Effector memory CD8-positive, alpha-beta T cell (primary cell): ENCODE measurements at places on chromosomes 4 and X.

GRCh38 chr4:74174421-74174820, 16.5 kb downstream of the MTHFD2L start:
- no peak for DNase-seq

- DNase-seq, result no peak
Measured at GRCh38 chr4:70556856-70557255, 35.2 kb upstream of the AMBN start.

DNA sequence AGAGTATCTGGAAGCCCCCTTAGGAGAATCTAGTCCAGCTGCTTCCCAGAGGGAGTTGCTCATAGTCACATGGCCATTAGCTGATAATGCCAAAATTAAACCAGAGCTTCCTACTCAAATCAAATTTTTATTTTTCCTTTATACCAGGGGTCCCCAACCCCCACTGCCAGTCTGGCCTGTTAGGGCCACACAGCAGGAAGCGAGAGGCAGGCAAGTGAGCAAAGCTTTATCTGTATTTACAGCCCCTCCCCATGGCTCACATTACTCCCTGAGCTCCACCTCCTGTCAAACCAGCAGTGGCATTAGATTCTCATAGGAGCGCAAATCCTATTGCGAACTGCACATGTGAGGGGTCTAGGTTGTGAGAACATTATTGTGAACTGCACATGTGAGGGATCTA, 19.2 kb upstream of the TNIP3 start:
- no peak for DNase-seq

- DNase-seq, result no peak
Measured at GRCh38 chr4:112199041-112199440, 32.5 kb upstream of the AP1AR start.

DNA sequence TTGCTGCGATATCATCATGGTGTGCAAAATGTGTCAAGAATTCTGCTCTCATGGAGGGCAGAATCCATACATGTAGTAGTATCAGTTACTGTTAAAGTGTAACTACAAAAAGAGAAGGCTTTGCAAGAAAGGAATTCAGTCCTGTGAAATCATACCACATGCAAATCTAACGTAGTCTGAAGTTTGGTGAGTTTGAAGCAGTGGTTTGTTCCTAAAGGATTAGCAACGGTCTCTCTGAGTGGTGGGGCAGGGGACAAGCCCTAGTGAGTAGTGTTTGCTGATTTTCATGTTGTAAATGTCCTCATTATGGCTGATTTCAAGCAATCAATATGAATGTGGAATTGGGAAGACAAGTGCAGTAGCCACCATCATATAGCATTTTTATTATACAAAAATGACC, 47.1 kb upstream of the CLNK start:
- no peak for DNase-seq

DNA sequence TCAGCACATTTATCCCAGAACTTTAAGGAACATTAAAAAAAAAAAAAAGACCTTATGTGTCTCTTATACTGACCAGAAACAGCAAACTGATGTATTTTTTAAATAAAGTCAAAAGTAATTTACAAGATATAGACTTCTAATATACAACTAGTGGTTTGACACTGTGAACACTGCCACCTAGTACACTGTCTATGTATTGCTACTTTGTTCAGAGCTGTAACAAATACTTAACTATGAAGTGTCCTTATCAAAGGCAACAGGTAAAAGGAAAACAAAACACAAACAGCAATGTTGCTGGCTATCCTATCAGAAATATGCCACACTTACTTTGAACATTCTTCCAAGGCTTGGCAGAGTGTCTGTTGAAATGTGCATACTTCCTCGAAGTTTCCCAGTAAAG, 60.4 kb downstream of the CD40LG start:
- DNase-seq, result no peak

DNA sequence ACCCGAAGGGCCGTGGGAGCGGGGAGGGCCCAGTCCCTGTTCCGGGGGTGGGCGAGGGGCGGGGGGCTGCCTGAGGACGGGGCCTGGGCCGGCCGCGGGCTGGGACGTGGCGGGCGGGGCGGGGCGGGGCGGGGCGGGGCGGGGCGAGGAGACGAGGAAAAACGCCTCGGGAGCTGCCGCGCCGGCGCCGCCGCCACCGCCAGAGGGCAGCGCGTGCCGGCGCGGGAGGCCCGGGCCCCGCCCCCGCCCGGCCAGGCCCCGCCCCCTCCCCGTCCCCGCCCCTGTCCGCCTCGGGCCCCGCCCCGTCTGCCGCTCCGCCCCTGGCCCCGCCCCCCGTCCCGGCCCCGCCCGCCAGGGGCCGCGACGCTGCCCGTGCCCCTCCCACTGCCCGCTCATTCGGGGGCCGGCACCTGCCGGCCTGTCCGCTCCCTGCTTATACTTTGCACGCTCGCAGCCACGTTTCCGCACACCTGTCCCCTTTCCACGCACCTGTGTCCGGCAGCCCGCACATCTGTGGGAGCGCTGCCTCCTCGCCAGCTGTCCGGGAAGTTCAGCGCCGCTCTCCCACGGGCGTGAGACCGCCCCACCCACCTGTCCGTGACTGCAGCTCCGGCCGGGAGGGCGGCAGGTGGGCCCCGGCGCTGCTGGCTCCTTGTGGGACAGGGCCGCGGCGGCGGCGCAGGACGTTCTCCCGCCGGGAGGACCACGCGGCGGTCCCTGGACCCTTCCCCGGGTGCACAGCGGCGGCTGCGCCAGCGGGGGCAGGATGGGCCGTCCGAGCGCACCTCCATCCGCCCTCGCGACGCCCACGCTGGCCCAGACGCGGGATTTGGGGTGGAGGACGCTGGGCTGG, 1.7 kb upstream of the FGFRL1 start:
- DNase-seq, result peak; percentile 64

DNA sequence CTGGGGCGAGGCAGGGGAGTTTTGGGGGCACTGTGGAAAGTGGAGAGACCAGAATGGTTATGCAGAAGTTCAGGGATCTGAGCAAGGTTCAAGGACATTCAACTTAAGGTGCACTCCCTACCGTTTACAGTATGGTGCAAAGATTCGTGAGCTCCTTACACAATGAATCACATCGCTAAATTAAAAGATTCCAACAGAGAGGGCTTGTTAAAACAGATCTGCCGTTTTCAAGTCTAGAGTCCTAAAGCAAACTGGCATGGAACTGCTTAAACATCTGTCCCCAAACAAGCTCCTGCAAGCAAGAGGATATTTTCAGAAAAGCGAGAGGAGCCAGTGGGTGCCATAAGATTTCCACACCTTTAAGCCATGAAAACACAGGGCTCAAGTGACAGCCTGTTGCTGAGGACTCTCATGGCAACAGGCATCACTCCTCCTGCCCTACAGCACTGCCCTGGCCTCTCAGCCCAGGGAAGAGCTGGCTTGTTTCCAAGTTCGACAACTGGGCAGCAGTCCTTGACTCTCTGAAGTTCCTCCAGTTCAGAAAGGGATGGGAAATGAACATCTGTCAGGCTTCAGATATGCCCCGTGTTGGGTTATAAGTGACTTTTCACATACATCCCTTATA, 10.0 kb downstream of the FAM184B start:
- DNase-seq, result no peak

DNA sequence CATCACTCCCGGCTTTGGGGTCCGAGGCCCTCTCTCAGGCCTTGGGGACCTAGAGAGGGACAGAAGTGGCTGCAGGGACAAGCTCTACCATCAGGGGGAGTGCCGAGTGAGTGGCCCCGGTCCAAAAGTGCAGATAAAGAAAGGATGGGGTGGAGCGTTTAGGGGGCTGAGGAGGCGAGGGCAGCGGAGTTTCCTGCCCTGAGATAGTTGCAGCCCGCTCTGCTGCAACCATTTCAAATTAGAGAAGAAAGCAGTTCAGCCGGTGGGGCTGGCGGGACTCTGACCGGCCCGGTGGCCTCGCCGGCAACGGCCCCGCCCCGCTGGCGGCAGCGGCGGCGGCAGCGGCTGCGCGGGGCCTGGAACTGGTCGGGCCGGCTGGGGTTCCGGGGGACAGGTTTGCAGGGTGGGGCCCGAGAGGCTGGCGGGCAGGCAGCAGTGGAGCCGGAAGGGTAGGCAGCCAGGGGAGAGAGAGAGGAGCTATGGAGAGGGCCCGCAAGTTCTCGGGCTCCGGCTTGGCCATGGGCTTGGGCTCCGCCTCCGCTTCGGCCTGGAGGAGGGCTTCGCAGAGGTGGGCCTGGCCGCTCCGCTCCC, 7.6 kb downstream of the DLG3 start:
- peak; percentile 51 for DNase-seq

DNA sequence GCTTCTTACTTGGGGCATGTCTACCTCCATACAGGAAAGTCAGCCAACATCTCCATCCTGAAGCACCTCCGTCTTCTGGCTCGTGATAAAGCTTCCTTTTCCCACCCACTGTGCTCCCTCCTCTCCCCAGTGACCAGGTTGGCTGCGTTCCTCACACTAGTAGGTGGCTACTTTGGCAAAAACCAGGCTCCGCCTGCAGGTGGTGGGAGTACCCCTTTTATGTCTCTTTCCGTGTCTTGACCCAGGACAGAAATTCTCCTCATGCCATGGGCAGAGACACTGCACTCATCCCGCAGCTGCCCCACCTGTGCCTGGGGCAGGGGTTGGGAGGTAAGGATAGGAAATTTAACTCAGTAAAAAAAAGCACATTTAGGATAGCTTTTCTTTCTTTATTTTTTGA, 50.9 kb downstream of the ENPP6 start:
- DNase-seq, result no peak

GRCh38 chr4:153374442-153374841, 30.0 kb downstream of the MND1 start:
- DNase-seq, result no peak

- DNase-seq, result no peak
Measured at GRCh38 chr4:138798404-138798803, 217.2 kb upstream of the NOCT start.

DNA sequence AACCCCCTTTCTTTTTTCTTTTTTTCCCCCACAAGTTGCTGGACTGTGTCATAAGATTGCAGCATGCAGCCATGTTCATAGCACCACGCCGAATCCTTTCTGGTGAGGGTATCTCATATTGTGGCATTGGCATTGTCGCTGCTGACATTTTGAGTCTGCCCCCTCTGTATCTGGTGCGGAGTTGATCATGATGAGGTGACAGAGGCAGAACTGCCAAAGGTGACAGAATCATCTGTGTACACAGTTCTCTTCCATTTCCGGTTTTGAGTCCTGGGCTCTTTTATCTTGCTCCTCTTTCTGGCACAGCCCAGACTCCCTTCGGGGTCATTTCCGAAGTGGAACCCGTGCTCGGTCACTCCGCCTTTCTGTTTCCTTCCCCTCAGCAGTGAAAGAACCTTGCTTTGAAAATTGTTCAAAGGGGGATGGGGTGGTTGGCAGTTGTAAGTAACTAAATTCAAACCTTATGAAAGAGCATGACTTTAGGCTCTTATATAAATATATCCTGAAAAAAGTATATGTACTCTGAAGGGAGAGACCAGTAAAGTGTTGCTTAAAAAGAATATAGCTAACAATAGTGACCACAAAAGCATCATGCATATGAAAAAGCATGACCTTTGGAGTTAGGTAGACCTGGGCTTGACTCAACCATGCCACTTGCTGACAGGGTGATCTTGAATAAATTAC, 55.0 kb upstream of the BMP2K start:
- DNase-seq, result peak; percentile 1

DNA sequence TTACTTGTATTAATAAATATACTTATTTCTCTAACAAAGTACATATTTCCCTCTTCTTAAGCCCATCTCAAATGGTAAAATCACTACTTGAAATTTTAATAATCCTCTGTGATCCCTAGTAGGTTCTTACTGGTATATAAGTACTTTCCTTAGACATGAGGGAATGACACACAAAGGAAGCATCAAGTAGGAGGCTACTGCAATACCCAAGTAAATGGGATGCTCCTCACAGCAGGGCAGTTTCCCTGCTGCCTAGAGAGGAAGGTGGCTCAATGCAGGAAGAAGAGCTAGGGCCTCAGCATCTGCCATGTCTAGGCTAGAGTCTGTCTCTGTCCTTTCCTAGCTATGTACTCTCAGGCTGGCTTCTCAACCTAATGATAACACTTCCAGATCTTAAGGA, 122.1 kb upstream of the DIPK2B start:
- no peak for DNase-seq

- DNase-seq, result no peak
Measured at GRCh38 chr4:169220447-169220846, 50.3 kb downstream of the SH3RF1 start.

DNA sequence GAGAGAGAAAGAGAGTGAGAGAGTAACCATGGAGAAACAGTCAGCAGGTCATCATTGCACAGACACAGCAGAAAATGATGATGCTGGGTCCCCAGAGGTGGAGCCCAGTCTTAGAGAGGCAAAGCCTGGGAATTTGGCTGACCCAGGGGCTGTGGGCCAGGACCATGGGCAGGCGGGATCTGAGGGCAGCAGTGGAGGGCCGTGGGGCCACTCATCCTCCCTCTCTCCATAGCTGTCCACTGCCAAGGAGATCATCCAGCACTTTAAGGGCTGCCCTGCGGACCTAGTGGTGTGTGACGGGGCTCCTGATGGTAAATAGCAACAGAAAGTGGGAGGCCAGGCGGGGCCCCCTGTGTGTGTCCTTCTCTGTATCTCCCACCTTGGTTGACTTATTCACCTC, 2.8 kb downstream of the FTSJ1 start:
- no peak for DNase-seq

- DNase-seq, result no peak
Measured at GRCh38 chr4:110624904-110625494, 2.1 kb upstream of the PITX2 start.

GRCh38 chr4:166842795-166843261, 391.5 kb downstream of the SPOCK3 start:
- DNase-seq, result no peak

GRCh38 chr4:139808808-139809756, 143.5 kb downstream of the MGST2 start:
- no peak for DNase-seq

GRCh38 chrX:123731987-123732669, 724 bp downstream of the THOC2 start:
- no peak for DNase-seq

DNA sequence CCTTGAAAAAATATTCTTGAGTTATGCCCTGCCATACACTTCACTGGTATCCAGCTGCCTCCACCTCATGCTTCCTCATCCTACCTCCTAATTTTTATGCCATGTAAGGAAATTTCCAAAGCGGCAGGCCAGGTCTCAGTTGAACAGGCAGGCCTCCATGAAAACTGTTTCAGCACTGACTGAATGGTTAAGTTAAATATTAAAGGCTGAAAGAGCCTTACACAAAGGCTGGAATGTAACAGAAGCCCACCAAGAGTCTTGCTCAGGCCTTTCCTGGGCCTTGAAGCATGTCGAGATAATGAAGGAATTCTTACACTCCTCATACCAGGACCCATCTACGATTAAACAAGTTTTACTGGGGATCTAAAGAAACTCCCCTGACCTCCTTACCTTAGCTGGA, 359.6 kb upstream of the NOCT start:
- DNase-seq, result no peak

DNA sequence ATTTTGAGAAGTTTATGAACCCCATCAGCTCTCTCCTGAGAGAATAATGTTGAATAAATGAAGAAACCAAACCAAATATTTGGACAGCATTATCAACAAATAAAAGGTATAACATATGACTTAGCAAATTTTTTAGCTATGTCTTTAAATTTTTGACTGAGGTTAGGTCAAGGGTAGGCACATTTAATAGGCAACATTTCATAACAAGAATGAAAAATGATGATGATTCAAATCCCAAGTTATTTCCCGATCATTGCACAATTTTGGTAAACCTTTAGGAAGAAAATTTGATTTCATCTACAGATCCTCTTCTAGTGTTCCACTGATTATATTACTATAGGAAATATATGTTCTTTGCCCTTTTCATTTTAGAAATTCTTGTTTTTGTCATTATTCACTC, 123.7 kb upstream of the TLR3 start:
- DNase-seq, result no peak
